ENCODE measurements at places on chromosomes 5 and 9.

- DNase-seq: no peak
These were observed 680 bp downstream of the GOLPH3 start for GRCh38 chr5:32173267-32174010.

DNA sequence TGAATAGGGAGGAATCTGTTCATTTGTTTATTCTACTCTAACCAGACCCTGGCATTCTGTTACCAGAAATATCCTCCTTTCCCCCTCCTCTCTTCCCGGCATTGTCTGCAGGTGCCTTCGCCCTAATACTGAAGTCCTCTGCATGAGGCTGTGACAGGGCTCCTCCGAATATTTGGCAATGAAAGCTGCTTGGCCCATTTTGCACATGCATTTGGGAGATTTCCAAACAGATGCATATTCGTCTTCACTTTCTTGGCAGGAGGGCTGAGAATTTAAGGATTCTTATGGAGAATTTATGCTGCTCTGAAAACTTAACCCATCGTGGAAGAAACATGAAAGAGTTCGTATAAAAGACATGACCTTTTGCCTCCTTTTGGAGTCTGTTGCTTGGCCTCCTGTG lies 484.0 kb downstream of the ZNF608 start:
- DNase-seq: no peak

GRCh38 chr5:38776149-38776896 lies 69.5 kb upstream of the OSMR start:
- DNase-seq: no peak

DNA sequence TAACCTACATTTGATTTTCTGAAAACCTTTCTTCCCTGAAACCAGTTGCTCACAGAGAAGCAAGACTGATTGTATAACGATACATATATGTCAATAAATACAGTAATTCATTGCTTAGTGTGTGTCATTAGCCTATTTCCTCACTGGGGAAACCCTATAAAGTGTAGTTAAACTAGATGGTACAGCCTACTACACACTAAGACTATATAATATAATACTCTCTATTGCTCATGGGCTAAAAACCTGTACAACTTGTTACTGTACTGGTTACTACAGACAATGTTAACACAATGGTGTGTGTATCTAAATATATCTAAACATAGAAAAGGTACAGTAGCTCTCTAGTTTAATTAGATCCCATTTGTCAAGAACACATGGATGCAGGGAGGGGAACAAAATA lies 181.2 kb downstream of the CDH18 start:
- no peak for DNase-seq

DNA sequence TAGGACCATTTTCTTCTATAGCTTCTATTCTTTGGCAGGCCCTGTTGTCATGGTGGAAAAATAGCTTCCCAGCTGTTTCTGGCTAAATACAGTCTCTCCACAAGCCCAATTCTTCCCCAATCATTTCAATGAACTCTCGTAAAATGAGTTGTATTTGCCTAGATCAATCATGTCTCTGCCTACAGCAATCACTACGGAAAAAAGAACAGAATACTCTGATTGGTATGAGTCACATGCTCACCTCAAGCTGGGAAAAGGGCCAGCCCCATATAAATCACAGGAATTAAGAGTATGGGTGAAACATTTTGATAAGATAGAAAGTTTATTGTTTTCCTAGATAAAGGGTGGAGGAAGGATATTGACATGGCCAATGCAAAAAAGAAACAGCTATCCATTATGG lies 711.4 kb downstream of the EFNA5 start:
- DNase-seq: no peak

- no peak for DNase-seq
These were observed 52.7 kb upstream of the GDNF start for GRCh38 chr5:37892586-37892985.

DNA sequence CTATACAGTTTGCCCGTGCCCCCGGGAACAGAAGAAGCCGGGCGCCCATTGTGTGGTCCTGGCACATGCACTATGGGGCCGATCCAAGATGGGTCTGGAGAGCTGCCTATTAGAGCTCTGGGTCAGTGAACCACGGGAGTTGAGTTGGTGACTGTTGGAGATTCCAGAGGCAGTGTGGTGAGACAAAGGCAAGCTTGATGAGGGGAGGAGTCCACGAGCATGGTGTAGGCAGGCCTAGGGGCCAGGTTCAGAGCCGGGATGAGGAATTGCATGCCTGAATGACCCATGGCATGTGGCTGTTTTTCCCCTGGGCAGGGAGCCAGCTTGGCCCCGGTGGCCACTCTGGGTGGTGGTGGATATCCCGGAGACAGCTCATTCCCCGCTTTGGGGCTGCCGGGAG lies 84.4 kb upstream of the STC2 start:
- DNase-seq: no peak

DNA sequence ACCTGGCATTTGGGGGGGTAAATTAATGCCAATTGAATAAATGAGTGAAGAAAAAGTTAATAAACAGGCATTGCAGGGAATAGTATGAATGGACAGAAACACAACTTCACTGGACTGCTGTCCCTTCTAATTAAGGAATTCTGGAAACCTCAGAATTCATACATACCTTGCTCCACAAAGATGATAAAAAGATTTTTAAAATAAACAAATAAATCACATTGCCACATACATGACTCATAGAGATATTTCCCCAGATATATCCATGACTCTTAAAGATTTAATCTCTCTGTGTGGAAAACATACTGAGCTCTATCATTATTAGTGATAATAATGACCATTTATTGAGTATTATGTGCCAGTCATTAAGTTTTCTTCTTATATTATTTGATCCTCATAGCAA lies 469.0 kb upstream of the MEF2C start:
- no peak for DNase-seq

DNA sequence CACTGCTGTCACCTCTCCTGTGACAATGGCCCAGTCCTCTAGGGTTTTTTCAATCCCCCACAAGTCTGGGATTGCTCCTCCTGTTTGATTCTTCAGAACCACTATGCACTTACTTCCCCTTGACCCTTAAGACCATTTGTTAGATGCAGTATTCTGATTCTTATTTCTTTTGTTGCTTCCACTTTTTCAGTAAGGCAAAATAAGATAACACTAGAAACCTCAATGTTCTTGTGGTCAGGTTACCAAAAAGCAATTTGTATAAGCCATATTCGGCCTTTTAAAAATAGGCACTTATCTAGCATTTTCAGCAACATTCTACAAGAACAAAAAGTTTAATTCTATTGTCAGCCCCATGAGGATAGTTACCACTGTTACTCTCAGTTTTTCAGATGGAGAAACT lies 220.0 kb downstream of the KDM4C start:
- DNase-seq: no peak

- no peak for DNase-seq
These were observed 1110.6 kb downstream of the DTWD2 start for GRCh38 chr5:117877731-117878130.

DNA sequence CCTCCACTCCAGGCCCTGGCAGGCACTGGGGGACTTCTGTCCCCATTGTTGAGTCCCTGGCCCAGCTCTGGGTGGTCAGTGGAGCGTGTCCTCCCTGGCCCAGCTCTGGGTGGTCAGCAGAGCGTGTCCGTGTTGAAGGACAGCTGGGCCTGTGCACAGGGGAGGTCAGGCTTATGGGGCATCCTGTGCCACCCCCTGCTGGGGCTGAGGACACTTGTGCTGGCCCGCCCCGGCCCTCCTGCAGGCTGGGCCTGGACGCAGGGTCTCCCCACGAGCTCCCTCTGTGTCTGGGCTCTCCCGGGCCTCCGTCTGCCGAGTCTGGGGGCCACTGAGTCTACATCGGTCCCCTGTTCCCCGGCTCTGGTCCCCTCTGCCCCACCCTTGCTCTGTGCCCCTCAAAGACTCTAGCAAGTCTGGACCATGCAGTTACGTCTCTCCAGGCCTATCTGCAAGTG lies 11.5 kb upstream of the CLIC3 start:
- no peak for DNase-seq

GRCh38 chr5:178117923-178118701 lies 4.8 kb downstream of the N4BP3 start:
- no peak for DNase-seq

DNA sequence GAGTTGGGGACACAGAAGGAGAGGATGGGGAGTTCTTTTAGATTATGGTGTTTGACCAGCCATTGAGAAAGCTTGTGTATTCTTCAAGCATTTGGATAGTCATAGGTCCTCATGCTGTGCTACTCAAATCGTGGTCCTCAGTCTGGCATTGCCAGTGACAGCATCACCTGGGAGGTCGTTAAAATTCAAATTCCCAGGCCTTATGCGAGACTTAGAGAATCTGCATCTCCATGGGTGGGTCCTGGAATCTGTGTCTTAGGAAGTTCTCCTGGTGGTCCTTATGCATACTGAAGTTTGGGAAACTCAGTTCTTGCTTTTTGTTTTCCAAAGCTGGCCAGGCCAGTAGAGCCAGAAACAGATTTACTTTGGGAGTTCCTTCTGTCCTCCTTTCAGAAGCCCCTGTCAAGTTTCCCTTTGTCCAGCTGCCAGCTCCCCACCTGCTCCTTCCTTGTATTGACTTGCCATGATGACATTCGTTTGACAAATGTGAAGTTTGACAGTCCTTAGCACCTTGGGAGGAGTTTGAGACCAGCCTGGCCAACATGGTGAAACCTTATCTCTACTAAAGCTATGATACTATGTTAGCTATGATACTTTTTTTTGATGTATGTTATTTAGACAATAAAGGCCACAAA lies 95.6 kb downstream of the PALM2AKAP2 start:
- no peak for DNase-seq

DNA sequence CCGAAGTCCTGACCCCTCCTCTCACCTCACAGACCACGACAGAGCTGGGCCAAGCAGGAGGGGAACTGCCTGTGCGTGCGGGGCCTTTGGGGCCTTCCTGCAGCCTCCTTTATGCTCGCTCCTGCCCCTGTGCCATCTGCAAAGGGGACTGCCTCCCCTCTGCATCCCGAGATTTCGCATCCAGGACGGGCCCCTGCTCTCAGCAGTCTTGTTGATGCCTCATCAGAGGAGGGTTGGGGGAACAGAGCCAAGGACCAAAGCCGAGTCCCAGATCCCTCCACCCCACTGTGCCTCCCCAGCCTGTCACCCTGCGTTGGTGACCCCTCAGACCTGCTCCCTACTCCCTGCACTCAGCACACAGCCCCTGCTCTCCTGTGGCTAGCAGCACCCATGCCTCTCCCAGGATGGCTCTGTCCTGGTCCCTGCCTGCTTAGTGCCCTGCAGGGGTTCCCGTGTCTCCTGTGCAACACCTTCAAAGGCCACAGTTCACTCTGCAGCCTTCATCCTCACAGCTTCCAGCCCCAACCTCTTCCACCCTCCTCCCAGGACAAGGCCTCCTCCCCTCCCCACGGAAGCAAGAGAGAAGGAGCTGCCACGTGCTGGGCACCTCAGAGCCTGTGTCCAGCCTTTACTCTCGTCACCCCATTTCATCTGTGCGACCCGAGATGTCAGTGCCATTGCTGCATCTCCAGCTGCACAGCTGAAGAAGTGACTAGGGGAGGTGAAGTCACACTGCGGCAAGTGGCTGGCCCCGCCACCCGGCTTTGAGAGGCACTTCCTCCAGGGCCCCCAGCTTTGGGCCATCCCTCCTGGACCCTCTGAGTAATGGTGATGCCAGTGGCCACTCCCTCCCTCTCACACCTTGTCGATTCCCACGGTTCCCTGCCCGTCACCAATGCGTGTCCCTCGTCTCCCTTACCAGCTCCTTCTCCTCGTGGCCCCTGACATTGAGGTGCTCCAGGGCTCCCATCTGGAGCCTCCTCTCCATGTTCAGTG lies 62.6 kb upstream of the LRRTM2 start:
- DNase-seq: no peak

GRCh38 chr5:140835622-140836510 lies 1.8 kb downstream of the PCDHA7 start:
- DNase-seq: no peak

GRCh38 chr9:108056805-108057386 lies 567.3 kb upstream of the KLF4 start:
- no peak for DNase-seq

DNA sequence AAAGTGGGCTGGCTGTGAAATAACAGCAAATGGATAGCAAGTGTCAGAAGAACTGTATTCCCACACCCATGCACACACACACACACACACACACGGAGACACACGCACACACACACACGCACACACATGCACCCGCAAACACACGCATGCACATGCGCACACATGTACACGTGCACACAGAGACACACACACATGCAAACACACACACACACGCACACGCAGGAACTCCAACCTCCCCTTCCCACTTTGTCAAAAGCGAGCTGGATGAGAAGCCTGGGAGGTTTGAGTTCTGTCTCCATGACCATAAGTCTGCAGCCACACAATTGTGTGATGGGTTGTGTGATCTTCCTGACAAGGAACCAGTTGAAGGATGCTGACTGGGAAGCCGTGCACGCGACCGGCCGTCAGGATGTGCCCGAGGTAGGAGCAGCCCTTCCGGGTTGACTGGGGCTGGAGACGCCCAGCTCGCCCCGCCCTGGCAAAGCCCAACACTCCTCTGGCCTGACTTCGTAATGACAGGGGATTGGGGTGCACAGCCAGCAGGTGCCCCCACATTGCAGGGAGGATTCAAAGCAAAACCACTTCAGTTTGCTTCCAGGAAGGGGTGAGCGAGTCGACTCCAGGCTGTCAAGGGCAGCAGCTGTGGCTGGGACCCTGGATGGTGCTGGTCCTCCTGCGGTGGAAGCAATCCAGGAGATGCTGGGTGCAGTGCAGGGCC lies 29.3 kb upstream of the NKD2 start:
- no peak for DNase-seq

GRCh38 chr5:167112556-167112955 lies 1178.9 kb upstream of the WWC1 start:
- no peak for DNase-seq
